ENCODE measurements at places on chromosomes 4 and X.

DNA sequence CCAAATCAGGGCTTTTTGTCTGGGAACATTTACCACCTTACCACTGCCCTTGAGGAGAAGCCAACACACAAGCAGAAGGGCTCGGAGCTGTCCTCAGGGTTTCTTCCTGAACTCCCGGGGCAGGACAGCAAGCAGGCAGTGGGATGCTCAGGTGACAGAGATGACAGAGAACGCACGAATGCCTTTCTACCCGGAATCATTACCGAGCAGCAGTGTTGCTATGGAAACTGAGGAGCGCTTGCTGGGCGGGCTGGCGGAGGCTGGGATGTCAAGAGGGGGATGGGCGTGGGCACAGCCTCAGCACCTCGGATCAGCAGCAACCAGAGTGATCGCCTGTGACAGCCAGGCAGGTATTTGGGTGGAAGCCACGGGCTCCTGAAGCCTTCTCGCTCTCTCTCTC lies 17.8 kb downstream of the SSR4 start:
- no peak for DNase-seq

DNA sequence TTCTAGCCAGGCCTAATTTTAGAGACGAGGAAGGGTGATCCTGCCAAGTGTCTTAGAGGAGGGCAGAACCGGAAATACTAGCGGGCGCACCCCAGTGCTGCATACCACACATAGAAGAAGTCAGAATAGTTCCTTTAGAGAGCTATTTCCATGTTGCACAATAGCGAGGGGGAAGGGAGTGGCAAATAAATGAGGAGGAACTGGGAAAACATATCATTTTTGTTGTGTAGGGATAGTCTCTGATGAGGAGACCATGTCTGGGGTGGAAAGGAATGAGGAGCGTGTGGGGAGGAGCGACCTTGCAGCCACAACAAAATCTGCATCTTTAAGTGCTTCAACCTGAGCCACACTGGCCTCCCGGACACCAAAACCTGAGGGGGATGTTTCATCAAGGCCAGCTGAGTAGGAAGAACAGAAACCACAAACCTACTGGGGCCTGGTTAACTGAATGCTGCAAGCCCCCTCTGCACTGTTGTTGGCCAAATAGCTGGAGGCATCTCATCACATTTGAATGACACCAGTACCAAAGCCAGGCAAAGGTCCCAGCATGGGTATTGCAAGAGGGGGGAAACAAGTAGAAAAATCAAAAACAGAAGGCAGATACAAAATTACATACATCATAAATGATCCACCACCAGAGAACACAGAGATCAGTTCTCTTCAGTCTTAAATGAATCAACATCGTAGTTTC lies 26.7 kb upstream of the C1QTNF7 start:
- DNase-seq: peak; percentile 64

DNA sequence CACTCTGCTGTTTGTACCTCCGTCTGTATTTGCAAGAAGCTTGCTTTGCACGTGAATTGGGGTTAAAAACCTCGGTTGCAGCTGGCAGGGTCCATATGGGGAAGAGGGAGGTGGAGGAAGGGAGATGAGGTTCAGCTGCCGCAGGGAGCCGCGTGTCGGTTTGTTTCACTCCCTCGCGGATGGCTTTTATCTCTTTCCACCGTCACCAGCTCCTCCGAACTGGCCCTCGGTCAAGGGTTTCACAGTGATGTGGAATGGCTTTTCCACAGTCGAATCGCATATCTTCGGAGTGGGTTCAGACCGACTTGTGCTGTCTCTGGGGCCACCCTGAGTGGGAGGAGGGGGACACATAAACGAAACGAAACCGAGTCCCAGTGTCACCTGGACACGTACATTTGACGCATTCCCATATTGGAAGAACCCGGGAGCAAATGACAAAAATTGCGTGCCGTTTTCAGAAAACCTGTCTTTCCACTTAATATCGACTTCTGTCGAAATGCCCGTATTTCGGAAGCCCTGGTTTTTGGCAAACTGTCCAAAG lies 929 bp downstream of the ZBTB33 start:
- DNase-seq: peak; percentile 14

DNA sequence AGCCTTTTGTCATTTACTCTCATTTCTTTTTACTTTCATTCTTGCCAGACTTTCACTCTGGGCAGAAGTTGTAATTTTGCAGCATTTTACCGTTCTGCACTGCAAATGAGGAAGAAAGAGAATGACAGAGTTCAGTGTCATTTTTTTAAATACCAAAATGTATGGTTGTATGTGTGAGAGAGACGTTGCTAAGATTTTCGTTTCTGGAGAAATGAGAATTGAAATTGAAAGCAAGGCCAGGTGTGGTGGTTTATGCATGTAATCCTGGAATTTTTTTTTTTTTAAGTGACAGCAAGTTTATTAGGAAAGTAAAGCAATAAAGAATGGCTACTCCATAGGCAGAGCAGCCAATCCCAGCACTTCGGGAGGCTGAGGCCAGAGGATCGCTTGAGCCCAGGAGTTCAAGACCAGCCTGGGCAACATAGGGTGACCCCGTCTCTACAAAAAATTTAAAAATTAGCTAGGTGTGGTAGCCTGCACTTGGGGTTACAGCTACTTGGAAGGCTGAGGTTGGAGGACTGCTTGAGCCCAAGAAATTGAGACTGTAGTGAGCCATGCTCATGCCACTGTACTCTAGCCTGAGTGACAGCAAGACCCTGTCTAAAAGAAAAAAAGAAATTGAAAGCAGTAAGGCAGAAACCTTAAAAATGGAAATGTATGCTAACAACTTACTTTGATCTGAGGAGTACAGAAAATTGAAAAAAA lies 12.9 kb downstream of the DCK start:
- no peak for DNase-seq

DNA sequence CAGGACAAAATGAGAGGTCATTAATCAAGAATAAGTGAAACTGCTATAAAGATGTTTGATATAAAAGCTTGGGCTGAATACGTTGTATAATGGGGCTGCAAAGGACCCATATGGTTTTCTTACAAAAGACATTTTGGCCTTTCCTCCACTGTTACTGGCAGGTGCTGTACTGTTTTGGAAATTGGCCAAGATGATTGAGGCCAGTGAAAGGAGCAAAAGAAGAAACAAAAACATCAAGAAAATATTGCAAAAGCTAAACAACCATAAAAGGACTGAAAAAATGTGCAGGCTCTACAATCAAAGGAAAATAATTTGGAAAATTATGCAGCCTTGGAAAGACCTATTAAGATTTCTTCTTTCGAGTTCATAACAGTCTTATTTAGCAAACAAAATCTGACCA lies 222.2 kb upstream of the PPP1R2C start:
- no peak for DNase-seq

DNA sequence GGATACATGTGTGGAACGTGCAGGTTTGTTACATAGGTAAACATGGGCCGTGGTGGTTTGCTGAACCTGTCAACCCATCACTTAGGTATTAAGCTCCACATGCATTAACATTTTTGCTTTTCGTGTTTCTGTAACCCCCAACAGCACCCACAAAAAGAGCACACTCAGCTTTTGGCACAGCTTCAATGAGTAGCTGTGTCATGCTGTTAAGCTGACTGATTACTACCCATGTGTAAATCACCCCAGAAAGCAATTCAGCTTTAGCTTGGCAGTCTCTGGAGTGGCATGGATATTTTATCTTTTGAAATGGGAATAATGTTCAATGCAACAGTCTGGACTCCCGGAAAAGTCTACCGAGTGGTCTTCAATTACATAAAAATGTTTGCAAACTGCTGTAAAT lies 734.3 kb downstream of the STIM2 start:
- no peak for DNase-seq

DNA sequence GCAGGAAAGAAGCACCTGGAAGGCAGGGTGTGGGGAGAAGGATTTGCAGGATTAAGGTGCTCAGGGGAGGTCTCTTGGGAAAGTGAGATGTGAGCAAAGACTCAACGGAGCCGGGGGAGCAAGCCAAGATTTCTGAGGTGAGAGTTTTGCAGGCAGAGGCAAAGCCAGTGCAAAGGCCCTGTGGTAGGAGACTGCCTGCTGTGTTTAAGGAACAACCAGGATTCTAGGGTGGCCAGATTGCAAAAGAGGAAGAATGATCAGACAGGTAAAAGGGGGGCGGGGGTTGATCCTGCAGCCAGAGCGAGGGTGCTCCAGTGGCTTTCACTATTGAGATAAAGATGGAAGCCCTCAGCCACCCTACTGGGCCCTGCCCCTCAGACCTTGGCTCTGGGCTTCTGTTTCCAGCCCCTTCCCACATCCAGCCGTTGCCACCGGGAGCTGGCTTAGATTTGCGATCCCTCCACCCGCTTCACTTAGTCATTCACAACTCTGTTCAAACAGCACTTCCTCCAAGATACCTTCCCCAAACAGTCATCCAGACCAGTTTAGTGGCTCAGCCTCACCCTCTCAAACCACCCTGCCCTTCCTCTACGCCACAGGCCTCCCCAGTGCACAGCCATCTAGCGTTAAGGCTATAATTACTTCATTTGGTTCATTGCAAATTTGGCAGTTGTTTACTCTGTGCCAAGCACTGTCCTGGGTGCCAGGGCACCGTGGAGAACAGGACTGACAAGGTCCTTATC lies 23.3 kb upstream of the BCOR start:
- no peak for DNase-seq

DNA sequence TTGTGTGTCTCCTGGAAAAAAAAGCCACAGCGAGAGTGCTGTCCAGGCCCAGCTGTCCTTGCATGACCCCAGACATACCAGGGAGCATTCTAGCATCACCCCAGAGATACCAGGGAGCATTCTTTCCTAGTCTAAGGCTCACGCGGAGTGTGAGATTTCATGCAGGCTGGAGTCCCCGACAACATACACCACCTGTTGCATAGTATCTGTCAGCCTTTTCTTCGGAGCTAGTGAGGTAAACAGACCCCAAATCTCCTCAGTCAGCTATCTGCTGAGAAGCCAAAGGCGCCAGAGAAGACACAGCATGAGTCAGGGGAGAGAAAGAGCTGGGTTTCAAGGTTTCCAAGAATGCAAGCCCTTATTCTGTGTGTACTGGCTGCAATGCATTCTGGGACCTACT lies 23.1 kb upstream of the ZXDA start:
- DNase-seq: no peak

DNA sequence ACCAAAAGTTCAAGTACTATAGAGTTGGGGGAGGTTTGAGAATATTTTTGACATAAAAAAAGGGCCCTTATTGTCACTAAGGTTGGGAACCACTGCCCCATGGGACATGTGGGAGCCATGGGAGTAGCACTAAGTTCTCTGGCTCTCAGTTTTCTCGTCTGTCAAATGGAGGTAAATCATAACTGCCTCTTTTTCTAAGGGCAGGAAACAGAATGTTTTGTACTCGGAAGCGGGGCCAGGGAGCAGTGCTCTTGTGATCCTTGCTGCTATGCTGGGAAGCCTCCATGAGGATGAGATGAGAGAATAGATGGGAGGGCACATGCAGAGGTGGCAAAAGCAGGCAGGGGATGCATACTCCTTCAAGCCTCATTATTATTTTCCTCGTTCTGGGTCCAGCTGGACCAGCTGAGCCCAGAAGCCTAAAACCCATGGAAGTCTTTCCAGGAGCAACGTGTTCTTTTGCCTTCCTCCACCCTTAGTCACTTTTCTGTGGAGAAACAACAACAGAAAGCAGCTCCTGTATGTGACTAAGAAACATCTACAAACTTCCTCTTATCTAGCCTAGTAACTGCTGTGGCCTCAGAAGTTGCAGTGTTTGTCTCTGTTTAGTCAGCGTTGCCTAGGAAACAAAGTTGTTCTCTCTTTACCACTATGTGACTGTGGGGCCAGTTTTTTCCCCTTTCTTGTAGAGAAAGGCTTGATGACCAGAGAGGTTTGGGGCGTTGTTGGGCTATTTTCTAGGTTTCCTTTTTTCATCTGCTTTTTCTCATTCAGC lies 64.8 kb downstream of the TSC22D3 start:
- DNase-seq: peak; percentile 97

DNA sequence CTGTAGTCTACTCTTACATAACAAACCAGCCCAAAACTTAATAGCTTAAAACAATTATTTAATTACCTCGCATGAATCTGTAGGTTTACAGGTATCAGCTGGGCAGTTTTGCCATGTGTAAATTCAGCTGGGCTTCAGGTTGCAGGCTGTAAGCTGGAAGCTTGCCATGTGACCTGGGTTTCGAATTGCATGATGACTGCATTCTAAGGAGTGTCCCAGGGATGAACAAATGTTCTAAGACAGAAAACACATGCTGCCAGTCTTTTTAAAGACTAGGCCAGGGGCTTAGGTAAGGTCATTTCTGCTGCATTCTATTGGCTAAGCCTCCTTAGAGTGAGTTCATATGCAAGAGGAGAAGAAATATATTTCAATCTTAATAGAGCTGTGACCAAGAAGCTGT lies 44.8 kb downstream of the GRIA2 start:
- DNase-seq: peak; percentile 53

- DNase-seq: no peak
Observed at GRCh38 chr4:134539729-134540231, 338.2 kb upstream of the PABPC4L start.

DNA sequence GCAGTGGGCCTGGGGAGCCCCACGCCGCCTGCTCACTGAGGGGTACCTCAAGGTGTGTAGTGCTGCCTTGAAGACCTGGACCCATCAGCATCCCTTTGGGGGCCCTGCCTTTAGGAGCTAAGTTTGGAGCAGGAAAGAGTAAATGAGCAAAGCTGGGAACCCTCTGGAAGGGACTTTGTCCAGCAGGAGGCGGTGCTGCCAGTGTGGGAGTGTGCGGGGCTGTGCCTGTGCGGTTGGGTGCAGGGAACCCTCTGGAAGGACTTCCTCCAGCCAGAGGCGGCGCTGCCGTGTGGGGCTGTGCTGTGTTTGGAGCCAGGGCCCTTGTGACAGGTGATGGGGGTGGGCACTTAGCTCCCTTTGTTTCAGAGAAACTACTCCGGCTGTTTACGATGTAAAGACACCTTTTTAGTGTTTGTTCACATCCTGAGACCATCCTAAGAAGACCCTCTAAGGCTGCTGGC lies 25.8 kb downstream of the RGS12 start:
- DNase-seq: no peak

DNA sequence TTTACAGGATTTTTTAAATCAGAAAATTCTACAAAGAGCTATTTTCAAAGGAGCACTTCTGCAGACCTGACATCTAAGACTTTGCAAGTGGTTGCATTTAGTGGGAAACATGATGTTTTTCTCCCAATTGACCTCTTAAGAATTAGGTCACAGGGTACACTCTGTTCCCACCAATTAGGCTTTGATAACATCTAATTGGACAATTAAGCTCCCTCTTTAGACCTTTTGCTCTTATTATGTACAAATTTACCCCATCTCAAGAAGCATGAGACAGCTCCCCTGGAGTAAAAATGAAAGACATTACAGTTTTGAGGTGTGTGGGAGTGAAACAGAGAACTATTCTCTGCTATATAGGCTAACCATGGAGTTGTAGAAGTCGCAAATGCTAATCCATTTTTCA lies 31.8 kb upstream of the AGA start:
- no peak for DNase-seq

GRCh38 chr4:66059136-66059535 lies 388.8 kb upstream of the EPHA5 start:
- no peak for DNase-seq

DNA sequence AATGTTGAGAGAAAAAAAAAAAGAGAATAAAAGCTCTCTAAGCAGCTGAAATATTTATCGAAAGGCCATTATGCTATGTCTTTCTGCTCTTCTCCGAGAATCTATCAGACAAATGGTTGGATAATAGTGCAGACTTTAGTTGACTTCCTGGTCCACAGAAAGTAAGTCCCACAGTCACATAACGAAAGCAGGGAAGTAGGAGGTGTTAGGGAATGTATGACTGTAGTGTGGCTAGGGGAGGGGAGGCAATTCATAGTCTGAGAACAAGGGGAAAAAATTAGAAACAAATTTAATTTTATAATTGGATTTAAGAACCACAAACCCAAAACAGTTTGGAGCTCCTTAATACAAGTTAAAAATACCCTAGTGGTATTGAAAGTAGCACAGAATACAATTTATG lies 79.7 kb upstream of the VEGFC start:
- DNase-seq: peak; percentile 73
